ENCODE measurements at places on chromosomes 6 and 20.

DNA sequence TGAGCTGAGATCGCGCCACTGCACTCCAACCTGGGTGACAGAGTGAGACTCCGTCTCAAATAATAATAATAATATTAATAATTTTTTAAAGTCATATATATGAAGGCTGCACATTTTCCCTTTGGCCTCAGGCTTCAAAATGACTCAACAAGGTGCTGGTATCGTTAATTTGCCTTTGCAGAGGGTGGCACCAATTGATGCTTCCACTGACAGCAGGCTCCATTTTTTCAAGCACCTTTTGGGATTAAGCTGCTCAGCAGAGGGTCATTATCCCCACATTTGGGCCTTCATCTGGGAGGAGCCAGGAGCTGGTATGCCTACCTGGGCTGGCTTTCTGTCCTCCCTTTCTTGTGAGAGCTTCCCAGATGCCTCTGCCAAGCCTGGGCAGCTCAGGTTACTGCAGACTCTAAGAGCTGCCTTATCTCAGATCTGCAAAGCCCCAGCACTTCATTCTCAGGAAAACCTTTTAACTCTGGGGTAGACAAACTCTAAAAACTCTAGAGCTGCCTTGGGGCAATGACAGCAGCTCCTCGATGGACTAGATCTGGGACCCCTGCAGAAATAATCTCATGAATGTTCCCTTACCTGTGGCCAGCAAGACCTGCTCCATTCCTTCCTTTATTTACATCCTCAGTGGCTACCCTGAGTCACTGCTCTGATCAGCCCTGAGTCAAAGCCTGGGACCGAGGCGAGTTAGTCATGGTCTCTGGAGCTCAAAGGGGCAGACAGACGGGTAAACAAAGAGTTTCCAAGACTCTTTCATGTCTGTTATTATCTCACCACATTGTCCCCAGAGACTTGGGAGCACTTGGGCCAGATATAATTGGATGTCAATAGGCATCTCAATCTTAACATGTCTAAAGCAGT lies 80.0 kb upstream of the EYA2 start:
- DNase-seq = peak; percentile 93

DNA sequence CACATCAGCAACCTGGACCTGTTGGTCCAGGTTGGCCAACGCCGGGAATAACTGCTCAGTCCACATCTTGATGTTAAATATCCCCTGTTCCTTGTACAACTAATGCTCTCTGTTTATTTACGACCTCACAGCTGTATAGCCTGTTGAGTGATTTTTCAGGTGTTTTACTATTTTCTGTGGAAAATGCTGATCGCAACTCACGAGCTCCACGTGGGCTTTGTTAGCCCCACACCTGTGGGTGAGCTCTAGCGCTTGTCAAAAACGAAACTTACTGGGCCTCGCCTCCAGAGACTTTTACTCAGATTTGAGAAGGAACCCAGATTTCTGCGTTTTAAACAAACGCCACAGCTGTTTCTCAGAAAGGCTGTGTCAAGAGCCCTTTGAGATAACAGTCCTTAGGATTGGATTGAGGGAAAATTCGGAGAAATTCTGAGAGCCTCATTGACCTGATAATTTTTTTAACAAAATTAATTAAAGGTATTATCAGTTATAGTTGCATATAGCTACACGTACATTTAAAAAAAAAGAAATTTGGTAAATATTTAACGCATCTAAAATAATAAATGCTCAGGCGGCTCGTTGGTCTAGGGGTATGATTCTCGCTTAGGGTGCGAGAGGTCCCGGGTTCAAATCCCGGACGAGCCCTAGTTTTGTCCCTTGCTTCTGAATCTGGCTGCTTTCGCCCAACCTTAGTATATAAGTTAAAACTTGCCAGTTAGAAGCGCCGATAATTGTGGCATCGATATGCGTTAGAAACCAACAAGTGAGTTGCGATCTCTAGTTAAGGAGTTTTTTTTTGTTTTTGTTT lies 16.7 kb downstream of the HMGN4 start:
- DNase-seq = peak; percentile 64

DNA sequence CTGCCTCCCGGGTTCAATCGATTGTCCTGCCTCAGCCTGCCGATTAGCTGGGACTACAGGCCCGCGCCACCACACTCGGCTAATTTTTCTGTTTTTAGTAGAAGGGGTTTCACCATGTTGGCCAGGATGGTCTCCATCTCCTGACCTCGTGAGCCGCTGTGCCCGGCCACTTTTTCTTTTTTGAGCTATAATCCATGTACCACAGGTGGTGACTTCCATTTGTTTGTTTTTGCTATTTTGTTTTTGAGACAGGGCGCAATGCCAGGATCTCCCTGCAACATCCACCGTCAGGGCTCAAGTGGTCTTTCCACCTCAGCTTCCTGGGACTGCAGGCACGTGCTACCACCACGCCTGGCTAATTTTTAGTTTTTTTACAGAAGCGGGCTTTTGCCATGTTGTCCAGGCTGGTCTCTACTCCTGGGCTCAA lies 8.5 kb downstream of the HSPA1B start:
- DNase-seq = peak; percentile 24

DNA sequence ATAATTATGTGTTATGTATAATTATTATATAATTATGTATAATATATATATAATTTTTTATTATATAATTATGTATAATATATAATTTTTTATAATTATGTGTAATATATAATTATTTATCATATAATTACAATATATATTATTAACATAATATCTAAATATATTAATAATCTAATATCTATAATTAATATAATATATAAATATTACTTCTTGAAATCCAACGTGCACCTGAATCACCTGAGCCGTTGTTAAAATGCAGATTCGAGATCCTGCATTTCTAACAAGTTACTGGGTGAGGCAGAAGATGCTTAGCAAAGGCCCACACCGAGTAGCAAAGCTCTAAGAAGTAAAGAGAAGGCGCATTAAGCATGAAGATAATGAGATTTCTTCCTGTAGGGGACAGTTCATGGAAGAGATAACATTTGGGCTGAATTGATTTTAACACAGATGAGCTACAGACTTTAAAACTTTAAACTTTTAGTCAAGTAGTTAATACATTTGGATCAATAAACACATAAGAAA lies 406.4 kb upstream of the PLCB4 start:
- DNase-seq = no peak

DNA sequence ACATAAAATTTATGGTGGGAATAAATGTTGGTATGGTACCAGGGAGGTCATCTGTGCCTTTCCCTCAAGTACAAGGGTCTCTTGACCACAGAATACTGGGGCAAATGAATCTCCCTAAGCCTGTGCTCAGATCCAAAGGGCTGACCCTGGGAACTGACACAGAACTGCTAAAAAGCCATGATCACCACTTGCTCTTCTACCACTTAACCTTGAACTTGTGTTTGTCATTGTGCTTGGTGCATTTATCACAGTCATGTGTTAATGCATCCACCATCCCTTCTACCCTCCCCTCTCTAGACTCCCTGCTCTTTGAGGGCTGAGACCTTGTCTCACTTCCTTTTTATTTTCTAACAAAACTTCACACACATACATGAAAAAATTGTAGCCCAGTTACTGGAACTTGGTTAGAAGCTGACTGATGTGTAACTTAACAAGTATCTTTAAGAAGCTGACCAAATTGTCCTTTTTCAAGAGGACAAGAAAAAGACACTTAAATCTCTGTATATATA lies 46.1 kb upstream of the PBOV1 start:
- no peak for DNase-seq

- DNase-seq = no peak
Measured at GRCh38 chr20:31667315-31668285, 29.9 kb downstream of the COX4I2 start.

GRCh38 chr6:113481910-113482309 lies 375.2 kb upstream of the MARCKS start:
- DNase-seq = no peak

DNA sequence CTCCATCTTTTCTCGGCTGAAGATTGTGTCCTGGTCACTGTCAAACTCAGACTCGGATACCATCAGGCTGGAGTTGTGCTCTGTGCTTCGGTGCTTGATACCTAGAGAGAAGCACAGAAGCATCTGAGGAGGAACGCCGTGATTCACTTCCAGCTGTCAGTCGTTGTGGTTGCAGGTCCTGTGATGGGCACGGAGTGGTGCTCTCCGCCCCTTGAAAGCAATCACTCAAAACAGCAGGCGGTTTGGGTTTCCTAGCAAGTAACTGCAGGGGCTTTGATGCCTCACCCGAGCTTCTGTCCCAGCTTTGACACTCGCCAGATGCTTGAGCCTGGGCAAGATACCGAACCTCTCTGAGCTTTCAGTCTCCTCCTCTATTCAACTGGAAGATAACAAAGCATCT lies 52.5 kb downstream of the ALDH5A1 start:
- no peak for DNase-seq

GRCh38 chr6:129882510-129883023 lies 21.5 kb upstream of the TMEM244 start:
- DNase-seq = no peak

- no peak for DNase-seq
Measured at GRCh38 chr6:154229786-154230185, 126.8 kb downstream of the IPCEF1 start.

GRCh38 chr6:54846243-54846856 lies at the start of gene FAM83B:
TSS of gene FAM83B (plus strand) at chr6:54846771. CDS start at chr6:54870247, 23,476 bp downstream.
- peak; percentile 42 for DNase-seq

DNA sequence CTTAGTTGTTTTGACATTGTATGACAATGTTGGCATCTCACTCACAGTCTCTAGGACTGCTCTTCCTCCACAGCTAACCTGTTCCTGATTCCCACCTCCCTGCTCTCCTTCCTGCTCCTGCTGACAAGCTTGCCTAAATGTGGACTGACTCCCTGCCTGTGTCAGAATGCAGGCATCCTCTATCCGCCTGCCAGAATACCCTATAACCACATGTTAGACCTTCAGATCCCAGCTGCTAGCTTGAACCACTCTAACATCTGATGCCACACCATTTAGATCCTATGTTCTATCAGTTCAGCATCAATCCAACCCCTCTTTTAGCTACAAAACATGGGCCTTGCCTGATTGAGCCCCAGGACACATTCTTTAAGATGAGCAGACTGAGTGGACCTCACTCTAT lies 12.2 kb downstream of the FILIP1 start:
- peak; percentile 8 for DNase-seq

GRCh38 chr6:28635547-28636158 lies 110.0 kb downstream of the GPX5 start:
- DNase-seq = peak; percentile 5

GRCh38 chr6:132202574-132202973 lies 198.7 kb downstream of the MOXD1 start:
- no peak for DNase-seq

DNA sequence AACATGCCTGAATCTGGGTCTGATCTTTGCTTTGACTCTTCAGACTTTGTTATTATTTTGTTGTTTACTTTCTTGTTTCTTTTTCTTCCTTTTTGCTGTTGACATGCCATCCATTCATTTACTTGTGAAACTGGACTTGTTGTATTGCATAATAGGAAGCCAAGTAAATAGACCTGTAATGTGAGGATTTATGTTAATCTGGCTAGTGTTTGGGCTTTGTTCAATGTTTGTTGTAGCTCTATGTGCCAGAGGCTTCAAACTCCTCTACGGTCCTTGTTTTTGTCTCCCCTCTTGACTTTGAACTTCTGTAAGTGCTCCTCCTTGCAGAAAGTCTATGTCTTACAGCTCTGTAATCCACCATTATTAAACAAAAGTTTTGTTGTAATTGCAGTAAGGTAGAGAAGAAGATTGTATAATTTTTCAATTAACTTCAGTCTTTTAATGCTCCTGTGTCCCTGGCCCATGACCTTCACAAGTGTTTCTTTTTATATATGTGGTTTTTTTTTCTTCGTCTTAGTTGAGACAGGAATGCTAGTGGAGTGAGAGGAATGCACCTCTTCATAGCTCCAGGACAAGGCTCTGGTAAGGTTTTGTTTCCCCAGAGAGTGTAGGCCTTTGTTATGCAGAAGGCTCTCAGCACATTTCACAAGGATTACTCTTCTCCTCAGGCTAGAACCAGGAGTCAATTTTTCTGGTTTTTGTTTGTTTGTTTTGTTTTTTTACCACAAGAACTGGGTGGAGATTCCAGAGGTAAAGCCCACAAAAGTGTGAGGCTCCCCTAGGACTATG lies 1061.8 kb upstream of the CITED2 start:
- DNase-seq = peak; percentile 93

GRCh38 chr6:167031082-167031709 lies 32.0 kb downstream of the CEP43 start:
- no peak for DNase-seq

DNA sequence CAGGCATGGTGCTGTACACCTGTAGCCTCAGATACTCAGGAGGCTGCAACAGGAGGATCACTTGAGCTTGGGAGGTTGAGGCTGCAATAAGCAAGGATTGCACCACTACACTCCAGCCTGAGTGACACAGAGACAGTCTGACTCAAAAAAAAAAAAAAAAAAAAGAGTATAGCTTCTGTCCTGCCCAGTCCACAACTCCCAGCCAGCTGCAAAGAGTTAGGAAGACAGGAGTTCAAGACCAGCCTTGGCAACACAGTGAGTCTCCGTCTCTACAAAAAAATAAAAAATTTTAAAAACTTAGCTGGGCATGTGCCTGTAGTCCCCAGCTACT lies 28.3 kb upstream of the TLDC2 start:
- no peak for DNase-seq

Data from astrocyte of the hippocampus (primary cell).